ENCODE measurements at places on chromosomes 12 and 14.

DNA sequence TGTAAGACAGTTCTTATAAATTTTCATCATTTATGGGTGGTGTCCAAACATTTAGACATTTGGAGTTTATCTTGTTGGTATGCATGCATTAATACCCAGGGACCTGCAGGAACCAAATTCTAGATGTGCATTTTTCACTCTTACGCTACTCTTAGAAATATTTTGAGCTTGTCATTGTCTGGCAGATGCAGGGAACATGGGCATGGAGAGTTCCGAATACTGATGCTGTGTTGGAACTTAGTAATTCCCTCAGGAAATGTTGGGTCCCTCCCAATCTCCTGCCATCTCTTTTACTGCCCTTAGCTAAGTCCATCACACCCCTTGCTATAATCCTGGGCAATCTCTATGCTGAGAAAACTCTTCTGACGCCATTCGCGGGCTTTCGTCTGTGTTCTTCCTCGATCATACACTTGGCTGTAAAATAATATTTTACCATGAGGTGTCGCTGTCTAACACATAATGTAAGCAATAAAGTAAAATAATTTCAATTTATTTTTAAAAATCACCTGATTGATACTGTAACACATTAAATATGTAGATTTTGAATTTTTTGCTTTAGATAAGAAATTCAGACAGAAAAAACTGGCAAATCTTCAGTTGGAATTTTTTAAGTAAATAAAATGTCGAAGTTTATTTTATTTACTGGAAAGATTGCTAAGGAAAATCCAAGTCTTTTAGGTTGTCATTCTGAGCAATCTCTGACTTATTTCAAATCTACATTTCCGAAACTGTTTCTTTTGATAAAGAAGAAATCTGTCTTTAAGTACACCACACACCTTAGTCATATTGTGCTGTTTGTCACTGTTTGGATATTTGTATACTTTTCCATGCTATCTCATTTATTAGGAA lies 304.1 kb upstream of the SSTR1 start:
- peak; percentile 39 for DNase-seq

DNA sequence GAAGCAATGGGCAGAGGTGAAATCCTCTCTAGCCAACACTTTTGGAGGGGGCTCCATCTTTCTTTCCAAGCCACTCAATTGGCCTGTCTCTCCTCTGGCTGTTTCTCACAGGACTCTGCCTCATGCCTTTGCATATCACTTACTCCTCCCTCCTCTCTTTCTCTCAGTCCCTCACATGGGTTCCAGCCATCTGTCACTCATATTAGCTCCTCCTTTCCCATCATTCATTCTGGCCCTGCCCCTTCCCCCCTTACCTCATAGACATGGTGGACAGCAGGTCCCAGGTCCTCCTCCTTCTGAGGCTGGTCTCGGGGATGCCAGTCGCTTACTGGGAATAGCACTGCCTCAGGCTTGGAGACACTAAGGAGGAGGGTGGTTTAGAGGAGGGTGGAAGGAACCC lies 16.6 kb upstream of the ZNF385A start:
- no peak for DNase-seq

GRCh38 chr12:83945871-83946270 lies 966.7 kb downstream of the SLC6A15 start:
- no peak for DNase-seq

DNA sequence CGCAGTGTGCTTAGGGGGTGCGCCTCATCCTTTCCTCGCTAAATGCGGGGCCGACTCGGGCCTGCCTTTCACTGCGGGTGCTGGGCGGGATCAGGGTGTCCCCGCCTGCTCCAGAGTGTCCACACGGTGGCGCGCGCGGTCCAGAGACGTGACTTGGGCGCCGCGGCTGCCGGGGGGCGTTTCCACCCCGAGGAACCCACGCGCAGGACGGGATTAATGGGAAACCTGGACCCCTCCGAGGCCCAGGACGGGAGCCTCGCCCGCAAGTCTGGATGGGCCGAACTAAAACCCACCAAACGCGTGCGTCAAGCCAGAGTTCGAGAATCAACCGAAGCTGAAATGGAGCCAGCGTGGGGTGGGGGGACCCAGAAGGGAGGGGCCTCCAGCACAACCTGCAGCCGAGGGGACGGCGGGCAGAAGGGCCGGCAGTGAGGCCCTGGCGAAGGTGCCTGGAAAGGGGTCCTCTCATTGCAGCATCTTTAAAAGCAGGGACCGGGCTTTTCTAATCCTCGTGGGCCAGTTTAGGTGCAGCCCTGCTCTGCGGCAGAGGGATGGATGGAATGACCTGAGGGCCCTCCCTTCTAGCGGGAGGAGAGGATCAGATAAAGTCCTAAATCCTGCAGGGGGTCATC lies 93.3 kb downstream of the NINJ2 start:
- peak; percentile 41 for DNase-seq

GRCh38 chr12:24244801-24245200 lies 295.3 kb upstream of the SOX5 start:
- DNase-seq, result no peak

DNA sequence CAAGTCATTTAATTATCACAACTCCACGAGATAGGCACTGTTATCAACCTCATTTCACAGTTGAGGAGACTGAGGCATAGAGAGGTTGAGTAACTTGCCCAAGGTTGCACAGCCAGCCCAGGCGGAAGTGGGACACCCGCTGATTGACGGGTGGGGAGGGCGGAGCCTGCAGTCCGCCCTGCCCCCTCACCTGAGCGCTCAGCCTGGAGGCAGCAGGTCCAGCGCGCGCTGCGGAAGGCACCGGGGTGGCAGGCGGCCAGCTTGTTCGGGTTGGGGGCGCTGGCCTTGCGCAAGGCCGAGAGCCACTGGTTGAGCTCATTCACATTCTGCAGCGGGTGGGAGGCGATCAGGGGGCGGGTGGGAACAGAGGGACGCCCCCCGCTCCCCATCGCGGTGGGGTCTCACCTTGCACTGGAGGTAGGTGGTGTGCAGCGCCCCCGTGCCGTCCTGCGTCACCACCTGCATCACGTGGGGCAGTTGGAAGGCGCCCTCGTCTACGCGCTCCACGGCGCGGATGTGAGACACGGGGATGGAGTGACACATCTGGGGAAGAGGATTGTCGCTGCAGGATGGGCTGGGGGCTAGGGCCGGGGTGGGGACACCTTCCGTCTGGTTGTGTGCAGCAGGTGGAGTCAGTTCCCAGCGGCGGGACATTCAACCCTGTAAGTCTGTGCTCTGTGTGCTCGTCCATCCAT lies 31.7 kb downstream of the RASAL1 start:
- DNase-seq, result no peak

DNA sequence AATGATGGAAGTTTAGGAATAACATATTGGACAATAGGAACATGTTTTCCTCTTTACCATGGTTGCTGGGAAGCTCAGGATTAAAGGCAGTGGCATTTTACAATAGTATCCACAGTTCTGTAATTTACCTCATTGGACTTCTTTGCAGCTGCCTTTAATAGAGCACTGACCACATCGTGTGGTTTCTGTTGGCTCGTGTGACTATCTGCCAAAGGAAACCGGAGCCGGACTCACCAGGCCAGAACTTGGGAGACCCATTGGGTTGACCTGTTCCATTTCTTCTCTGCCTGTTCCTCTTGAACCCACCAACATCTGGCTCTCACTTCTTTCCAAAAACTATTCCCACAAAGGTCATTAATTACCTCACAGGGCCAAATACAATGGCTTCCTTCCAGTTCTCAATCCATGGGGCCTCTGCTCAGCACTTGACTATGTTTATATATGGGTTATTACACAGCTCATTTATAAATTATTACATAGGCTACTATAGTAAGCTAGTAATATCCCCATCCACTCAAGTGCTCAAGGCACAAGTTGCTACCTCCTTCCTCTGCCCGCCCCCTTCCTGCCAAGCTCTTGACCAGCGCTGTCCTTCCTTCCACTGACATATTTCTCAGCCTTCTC lies 121.5 kb upstream of the VASH1 start:
- DNase-seq, result no peak
